ENCODE measurements at places on chromosomes 13 and 19.

GRCh38 chr13:102141625-102142472 is 260.0 kb downstream of the FGF14 start:
- DNase-seq, result no peak

DNA sequence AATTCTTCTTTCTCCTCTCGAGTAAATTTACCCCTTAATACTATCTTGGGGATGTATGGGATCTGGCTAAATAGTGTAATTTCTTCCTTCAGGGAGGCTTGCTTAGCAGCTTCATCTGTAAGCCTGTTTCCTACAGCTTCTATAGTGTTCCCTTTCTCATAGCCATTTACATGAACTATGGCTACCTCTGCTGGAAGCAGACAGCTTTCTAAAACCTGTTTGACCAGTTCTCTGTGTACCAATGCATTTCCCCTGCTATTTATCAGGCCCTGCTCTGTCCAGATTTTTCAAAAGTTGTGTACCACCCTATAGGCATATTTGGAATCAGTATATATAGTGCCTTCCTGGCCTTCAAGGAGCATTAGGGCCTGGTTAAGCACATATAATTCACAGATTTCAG is 113.6 kb upstream of the PCDH9 start:
- DNase-seq, result no peak

- no peak for DNase-seq
Measured at GRCh38 chr13:71851498-71852409, 15.2 kb downstream of the DACH1 start.

DNA sequence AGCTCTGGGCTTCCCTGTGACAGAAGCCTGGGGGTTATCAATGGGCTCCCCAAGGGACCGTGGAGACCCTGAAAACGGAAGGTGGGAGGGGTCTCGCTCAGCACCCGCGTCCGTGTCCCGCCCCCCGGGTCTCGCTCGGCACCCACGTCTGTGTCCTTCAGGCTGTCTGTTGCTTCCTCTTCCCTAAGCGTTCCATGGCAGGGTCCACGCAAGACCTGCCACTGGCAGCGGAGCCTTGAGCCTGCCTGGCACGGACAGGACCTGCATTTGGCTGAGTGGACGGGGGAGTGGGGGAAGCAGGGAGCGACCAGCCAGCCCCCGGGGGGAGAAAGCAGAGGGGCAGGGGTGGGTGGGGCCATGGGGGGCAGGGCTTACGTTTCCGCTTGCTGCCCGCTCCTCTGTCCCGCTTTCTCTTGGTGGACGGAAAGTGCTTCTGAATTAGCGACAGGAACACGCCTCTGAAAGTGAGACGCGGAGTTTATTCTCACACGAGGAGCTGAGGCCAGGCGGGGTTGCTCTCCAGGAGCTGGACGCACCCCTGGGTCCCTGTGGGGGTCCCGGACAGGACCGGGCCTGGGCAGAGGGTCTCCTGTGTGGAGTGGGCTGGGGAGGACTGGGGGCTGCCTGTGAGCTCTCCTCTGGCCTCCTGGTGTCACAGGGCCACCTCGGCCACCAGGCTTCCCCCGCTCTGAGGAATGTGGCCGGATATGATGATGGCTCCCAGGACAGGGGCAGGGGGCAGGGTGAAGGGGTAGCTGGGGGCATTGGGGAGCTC is 12.0 kb downstream of the GPX4 start:
- no peak for DNase-seq

- no peak for DNase-seq
Measured at GRCh38 chr13:99280166-99280565, 22.0 kb upstream of the GPR18 start.

DNA sequence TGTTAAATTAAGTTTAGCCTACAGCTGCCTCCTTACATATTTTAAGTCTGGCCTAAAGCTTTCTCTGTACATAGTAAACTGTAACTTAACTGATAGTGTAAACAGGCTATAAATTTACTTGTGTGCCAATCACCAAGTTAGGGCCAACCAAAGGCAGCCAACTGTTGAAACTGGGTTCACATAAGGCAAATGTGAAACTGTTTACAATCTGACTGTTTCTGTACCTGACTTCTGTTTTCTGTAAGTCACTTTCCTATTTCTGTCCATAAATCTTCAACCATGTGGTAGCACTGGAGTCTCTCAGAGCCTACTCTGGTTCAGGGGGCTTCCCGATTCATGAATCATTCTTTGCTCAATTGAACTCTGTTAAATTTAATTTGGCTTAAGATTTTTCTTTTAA is 103.1 kb downstream of the RAP2A start:
- no peak for DNase-seq

DNA sequence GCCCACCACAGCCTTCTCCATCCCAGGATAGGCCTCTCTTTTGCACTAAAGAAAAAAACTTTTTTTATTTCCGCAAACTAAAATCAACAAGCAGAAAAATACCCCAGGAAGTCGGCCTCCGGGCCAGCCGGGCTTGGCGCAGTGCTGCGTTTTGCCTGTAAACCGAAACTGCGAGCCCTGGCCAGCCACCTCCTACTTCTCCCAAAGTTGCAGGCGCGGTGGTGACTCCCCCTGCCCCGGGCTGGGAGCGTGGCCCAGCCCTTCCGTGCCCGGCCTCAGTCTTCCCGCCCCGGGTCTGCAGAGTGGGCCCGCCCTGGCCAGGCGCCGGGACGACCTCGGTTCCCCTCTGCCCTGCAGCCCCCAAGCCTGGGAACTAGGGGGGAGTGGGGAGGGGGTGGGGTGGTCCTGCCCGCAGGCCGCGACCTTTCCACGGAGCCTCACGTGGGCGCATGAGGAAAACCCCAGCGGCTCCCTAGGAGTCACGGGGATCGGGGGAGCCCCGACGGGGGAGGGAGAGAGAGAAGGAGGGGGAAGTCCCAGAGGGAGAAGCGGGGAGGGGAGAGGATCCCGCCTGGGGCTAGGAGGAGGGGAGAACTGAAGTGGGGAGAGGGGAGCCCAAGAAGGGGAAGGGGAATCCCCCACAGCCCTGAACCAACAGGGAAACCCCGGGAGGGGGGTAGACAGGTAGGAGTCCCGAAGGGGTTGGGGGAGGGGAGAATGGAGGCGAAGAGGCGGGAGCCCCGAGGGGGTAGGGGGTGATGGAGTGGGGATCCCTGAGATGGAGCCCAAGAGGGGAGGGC is 3.0 kb downstream of the GADD45B start:
- peak; percentile 76 for DNase-seq

- DNase-seq, result no peak
Measured at GRCh38 chr13:40618581-40619478, 47.6 kb downstream of the FOXO1 start.

GRCh38 chr13:37134411-37135041 is 29.1 kb upstream of the CSNK1A1L start:
- DNase-seq, result no peak

DNA sequence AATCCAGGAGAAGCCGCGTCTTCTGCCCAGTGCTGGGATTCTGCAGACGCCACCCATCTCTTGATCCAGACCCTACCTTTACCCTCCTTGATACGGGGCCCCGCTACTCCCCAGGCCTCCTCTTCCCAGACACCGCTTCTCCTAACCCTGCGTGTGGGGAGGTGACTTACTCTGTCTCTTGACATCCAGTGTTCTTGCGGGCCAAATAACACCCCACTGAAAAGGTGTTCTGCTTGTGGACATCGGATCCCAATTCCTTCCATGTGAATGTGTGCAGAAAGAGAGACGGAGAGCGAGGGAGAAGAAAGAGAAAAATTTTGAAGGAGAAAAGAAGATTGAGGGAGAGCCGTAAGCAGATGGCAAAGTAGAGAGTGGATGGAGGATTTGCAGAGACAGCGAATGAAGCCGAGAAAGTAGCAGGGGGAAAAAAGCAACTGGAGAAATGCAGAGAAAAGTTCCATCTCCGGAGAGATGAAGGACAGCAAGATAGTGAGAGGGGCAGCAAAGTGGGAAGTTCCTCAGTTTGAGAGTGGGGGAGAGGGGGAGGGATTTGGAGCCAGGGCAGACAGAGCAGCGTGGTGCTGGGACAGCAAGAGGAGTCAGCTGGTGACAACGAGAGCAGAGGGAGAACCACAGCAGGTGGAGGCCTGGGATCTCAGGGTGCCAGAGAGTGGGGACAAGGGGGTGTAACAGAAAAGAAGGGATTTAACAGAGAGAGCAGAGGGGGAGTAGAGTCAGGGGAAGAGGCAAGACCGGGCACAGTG is 814 bp downstream of the ZNF480 start:
- no peak for DNase-seq

GRCh38 chr19:6414793-6415590 is 9.6 kb downstream of the KHSRP start:
- DNase-seq, result no peak

Measured in activated CD4-positive, alpha-beta T cell treated with anti-CD3 and anti-CD28 coated beads, Interleukin-2, amount 50 U/mL, for 48 hours (primary cell).